Esophagus mucosa (tissue), 1 donor: ENCODE measurements at places on chromosomes 1 and 21.

GRCh38 chr1:186633116-186633515 is 47.1 kb downstream of the PTGS2 start:
- ATAC-seq = no peak

GRCh38 chr1:40036574-40036973 is 4.0 kb upstream of the CAP1 start:
- ATAC-seq = no peak

DNA sequence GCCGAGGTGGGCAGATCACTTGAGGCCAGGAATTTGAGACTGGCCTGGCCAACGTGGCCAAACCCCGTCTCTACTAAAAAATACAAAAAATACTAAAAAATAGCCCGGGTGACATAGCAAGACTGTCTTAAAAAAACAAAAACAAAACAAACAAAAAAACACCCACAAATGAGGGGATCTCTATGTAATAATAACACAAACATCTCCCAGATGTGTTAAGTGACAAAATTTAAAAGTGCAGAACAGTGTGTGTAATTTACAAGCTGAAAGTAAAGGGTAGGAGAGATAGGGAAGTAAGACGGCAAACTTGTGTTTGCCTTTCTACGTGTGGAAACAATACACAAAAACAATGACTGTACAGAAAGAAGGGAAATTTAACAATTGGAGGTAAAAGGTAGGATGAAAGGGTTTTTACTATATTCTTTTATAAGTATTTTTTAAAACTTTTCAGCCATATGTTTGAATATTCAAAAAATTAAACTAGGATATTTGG is 36.3 kb downstream of the ARID4B start:
- no peak for ATAC-seq

DNA sequence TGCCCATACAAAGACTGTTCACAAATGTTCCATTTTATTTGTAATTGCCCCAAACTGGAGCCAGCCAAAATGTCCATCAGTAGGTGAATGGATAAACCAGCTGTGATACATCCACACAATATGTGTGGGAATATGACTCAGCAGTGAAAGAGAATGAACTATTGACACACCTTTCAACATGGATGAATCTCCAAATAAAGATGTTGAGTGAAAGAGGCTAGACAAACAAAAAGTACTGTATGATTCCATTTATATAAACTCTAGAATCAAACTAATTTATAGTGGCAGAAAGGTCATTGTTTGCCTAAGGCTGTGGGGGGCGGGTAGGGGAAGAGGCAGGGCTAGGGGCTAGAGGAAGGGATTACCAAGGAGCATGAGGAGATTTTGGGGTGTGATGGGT is 4.5 kb downstream of the DHCR24 start:
- no peak for ATAC-seq

DNA sequence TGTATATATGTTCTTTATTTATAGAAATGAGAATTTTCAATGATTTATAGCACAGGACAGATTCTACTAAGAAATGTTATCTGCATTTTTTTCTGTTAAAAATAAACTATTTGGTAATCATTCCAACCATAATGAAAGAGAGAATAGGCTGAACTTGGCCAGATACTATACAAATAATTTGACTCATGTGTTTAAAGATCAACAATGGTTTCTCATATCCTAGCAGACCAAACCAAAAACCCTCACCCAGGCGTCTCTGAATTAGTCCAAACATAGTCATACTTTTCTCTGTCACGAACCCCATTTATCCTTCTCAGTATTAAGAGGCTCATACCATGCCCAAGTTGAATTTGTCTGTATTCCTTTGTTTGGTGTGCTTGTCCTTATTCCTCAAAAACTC is 40.3 kb downstream of the RPE65 start:
- no peak for ATAC-seq

DNA sequence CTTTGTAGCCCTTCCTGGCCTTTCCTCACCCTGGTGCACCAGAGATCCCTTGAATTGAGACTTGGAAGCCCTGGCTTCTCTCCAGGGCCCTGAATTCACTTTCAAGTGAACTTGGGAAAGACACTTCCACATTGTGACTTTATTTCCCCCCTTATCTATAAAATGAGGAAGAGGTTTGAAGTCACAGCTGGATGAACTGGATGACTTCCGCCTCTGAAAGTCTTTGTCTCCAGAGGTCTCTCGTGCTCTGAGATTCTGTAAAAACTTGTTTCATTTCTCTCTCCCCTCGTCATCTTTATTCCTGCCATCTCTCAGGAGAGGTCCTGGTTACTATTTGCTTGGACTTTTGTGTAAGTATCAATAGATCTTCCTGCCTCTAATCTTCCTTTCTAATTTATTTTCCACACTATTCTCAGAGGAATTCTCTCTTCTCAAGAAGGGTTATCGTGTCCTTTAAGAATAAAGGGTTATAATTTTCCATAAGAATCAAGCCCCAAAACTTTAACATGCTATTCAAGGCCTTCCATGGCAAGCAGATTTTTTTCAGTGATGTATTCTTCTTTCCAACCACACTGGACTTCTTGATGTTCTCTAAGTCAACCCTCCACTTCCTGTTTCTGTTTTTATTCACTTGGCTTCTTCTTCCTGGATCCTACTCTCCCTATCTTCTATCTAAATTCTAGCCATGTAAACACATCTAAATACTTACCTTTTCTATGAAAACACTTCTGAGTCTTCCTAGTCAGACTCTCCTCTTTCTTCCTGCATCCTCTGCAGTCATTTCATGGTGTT is 6.5 kb upstream of the RPTN start:
- ATAC-seq = no peak

DNA sequence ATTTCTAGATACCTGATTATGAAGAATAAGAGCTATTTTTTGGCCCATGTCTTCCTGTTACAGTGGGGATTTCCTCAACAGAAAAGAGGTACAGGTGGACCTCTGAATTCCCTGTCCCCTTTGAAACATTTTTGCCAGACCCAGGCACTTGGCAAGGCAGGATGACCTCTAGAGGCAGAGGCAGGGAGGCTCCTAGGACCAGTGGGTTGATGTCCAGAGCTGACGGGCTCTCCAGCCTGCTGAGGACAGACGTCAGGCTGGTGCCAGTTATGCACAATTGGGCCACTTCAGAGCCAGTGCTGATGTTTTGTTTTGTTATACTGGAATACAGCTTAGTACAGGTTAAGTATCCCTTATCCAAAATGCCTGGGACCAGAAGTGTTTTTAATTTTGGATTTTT is 18.5 kb upstream of the A3GALT2 start:
- ATAC-seq = no peak

GRCh38 chr1:9119745-9120144 is 9.2 kb downstream of the GPR157 start:
- no peak for ATAC-seq

DNA sequence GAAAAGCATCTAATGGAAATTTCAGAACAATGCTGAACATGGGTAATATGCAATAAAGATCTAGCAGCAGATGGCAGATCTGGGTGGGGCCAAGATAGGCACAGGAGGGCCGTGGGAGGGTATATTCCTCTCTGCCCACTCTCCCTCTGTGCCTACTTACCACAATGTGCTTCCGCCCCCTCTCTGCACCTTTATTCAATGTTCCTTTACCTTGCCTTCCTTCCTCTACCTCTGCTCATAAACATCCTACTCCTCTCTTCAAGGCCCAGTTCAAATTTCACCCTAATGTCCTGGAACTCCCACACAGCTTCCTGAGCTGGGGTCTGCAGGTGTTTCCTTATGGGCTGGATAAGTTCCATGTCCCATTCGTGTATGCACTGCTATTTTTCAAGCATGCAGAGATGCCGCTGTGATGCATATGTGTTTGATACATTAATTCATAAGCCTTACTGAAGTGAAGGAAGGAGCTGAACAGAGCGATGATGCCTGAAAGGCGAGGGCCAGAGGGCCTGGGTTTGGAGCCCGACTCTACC is 65.6 kb upstream of the EDEM3 start:
- no peak for ATAC-seq

DNA sequence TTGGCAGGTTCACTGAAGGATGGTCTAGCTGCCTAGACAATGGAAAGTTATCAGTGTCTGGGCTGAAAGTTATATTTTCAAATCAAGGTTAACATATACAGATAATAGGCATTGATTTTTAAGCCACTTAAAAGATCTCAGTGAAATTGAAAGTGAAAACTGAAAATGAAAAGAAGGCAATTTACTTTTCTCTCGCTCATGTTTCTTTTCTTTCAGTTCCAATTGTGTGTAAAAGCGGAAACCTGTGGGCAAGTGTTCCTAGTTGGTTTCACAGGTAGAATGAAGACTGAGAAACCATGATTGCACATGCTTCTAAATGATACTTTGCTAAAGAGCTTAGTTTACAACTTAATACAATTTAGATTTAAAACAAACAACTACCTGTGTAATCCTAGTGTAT is 383.7 kb downstream of the ZP4 start:
- ATAC-seq = no peak

DNA sequence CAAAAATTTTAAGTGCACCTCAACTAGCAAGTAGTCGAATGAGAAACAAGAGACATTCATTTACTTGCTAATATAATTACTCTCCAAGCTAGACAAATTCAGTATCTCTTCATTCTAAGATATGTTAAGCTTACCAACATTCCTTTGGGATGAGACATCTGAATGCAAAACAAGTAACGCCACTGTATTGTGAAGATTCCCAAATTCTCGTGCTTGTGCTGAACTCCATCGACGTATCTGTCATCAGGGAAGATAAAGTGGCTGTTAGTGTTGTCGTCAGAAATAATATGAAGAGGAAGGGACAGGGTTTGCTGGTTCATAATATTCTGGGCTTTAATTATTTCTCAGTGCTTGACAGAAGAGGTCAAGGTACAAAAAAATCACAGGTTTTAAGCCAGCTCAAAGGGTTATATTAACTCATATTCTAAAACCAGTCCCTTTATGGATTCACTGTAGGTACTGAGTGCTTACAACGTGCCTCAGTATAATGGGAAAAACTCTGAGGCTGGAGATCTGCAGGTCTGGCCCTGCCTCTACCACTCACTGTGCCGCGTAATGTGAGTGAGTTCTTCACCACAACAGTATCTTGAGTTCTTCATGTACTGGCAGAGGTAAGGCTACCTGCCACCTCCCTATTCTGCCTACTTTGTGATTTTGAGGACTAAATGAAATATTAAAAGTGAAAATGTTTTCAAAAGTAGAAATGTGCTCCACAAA is 42.0 kb downstream of the PCSK9 start:
- ATAC-seq = no peak

DNA sequence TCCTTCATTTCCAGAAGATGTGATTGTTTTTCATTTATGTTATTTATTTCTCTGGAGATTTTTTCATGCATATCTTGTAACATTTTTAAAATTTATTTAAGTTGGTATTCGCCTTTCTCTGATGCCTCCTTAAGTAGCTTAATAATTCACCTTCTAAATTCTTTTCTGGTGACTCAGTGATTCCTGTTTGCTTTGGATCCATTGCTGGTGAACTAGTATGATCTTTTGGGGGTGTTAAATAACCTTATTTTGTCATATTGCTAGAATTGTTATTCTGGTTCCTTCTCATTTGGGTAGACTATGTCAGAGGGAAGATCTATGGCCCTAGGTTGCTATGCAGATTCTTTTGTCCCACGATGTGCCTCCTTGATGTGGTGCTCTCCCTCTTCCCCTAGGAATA is 1347.2 kb upstream of the B3GALT2 start:
- ATAC-seq = no peak

DNA sequence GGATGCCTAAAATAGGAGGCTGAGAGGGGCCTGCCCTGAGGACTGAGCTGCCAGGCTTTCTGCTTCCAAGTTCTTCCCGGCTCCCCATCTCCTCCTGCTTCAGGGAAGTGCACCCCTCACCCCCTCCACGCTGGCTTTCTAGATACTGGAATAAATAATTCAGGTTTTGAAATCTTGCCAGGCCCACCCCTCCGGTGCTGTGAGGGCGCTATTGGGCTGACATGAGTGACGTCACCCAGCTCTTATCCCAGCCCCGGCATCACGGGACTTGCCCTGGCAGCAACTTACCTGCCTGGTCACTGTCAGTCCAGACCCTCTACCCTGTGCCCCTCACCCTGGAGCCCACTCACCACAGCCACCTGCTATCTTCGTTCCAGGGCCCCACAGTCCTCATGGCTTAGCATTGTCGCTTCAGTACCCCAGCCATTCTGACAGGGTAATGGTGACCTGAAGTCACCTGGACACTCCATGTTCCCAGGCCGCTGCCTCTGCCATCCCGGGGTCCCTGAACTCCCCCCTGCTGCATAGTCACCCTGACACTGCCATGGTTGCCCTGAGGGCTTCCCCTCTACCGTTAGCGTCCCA is 819 bp upstream of the GPR3 start:
- ATAC-seq = peak; percentile 17

GRCh38 chr1:220511179-220511578 is 16.8 kb upstream of the MARK1 start:
- peak; percentile 90 for ATAC-seq

- ATAC-seq = peak; percentile 36
These were observed 2.7 kb downstream of the FAM110D start for GRCh38 chr1:26161415-26162219.

GRCh38 chr1:150165622-150166612 is 16.2 kb downstream of the PLEKHO1 start:
- ATAC-seq = no peak

DNA sequence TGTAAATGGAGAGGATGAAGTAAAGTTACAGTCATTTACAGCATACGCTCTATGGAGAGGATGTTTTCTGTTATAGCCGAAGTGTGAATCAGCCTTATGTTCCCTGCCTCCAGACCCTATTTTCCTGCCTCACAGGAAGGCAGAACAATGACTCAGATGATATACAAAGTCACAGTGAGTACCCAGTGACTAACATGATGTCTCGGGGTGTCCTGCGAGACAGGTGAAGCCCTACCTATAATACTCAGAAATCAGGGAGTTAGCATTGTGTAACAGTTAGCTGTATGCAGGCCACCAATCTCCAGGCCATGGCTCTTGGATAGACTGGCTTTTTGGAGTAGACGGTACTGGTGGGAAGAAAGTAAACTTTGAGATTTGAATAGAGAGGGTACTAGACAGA is 55.6 kb upstream of the FBXO28 start:
- peak; percentile 90 for ATAC-seq

DNA sequence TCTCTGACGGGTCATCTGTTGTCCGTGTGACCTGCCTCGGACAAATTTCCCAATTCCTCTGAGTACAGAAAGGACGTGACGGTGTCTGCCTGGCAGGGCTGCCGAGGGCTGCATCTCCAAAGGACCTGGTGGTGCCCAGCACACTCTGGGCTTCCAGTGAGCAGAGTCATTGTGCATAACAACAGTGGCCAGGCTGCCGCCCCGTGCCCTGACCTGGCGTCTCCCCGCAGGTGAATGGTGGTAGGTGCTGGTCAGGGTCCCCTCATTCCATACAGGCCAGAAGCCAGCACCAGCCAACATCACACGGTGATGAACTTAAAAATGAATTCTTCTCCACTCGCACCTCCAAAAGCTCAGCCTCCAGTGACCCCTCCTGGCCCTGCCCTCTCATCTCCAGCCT is 28.2 kb downstream of the PRDM16 start:
- ATAC-seq = no peak

GRCh38 chr1:54325703-54326461 is 80.3 kb downstream of the SSBP3 start:
- no peak for ATAC-seq

GRCh38 chr21:43361127-43361492 is 65.8 kb downstream of the SIK1 start:
- no peak for ATAC-seq
